ENCODE measurements at places on chromosomes 5 and 9.

DNA sequence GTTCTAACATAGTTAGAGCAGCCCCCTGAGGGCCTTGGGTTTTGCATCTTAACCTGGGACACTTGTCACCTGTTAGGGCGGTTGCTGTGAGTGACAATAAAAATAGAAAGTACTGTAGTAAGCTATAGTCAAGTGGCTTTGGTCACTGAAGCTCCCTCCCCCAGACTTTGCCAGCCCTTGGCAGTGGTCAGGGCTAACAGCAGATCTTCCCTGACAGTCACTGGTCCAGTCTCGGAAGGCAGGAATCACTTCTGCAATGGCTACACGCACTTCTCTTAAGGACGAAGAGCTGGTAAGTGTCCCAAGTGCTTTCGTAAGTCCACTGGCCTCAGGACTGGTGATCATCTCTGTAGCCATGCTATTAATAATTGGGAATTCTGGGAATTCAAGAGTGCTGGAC is 115.0 kb upstream of the RUSC2 start:
- DNase-seq = no peak

- no peak for DNase-seq
Measured at GRCh38 chr5:109089191-109089590, 320.6 kb downstream of the PJA2 start.

GRCh38 chr9:76463211-76463610 is 4.2 kb downstream of the GCNT1 start:
- no peak for DNase-seq

DNA sequence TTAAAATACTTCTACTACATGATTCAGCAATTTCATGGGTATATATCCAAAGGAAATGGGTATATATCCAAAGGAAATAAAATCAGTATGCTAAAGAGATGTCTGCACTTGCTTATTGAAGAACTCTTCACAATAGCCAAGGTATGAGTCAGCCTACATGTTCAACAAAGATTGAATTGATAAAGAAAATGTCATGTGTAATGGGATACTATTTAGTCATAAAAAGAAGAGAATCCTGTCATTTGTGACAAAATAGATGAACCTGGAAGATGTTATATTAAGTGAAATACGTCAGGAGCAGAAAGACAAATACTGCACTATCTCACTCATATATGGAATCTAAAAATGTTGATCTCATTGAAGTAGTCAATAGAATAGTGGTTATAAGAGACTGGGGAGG is 944.5 kb upstream of the CTNND2 start:
- DNase-seq = no peak

GRCh38 chr5:100799166-100799565 is 103.9 kb downstream of the ST8SIA4 start:
- no peak for DNase-seq

Measured in NCI-H1930 (cell line).